ENCODE measurements at places on chromosomes 12 and 14.

DNA sequence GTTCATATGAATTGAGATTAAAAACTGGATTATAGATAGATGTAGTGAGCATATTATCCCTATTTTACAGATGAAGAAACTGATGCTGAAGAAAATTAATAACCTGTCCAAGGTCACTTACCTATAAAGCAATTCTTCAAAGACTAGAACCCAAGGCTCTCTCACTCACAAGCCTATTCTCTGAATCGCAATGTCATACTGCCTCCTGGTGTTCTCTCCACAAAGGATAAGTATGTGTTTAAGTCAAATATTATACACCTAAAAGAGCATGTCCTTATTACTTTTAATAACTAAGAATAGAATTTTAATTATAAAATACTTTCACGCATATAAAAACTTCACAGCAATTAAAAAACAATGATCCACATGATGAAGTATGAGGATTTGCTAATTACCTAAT lies 721.3 kb upstream of the USP15 start:
- DNase-seq, result no peak

DNA sequence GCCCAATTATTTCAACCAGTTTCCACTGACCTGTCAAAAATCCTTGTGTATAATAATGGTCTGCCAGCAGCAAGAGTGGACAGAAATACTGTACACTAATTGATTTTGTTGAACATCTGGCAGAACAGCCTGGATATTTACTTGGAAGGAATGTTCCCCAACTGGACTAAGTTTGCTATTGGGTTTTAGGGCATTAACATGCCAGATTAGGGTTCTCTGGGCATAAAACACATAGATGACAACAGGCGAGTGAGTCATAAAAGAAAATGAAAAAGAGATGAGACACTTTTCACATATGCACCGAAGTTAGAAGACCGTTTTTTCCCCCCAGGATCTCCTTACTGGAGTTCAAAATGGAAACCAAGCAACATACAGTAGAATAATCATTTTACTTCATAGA lies 236.3 kb upstream of the NAV3 start:
- no peak for DNase-seq

GRCh38 chr12:64733857-64734256 lies 25.3 kb downstream of the GNS start:
- DNase-seq, result no peak

DNA sequence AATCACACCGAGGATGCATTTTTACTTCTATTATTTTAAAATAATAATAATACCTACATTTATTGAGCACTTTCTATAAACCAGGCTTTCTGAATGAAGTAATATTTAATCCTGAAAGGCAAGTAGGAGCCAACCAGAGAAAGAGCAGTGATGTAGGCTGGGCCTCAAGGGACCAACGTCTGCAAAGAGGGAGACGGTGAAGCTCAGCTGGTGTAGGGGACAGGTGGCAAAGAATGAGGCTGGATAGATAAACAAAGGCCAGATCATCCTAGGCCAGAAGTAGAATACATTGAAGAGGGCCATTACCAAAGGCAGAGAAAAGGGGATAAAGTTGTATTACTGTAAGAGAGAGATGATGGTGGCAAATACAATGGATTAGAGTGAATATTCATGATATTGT lies 810 bp upstream of the TMBIM4 start:
- DNase-seq, result no peak

DNA sequence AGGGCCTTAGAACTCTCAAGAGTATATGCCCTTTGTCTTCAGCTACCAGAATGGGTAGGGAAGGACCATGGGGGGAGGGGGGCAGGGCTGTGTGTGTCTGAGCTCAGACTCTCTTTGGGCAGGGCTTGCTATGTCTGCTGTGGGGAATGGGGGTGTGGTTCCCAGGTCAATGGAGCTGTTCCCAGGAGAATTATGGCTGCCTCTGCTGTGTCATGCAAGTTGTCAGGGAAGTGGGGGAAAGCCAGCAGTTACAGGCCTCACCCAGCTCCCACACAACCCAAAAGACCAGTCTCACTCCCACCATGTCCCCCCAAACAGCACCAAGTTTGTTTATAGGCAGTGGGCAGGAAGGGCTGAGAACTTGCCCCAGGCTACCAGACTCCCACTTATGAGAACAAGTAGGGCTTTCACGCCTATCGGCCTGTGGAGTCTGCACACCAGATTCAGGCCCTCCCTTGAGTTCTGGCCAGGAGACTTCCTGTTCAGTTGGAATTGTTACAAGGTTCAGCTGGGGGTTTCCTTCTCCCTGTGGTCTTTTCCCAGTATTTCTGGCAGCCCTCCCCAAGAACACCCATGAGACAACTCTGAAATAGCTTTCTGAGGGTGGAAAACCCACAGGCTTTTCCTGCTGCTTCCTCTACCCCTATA lies 6.1 kb upstream of the SERPINA11 start:
- DNase-seq, result no peak

GRCh38 chr12:132021031-132021871 lies 71.5 kb downstream of the EP400 start:
- DNase-seq, result no peak

Data from left renal cortex interstitium (tissue), 4 donors.